ENCODE measurements at places on chromosomes 7 and 10.

DNA sequence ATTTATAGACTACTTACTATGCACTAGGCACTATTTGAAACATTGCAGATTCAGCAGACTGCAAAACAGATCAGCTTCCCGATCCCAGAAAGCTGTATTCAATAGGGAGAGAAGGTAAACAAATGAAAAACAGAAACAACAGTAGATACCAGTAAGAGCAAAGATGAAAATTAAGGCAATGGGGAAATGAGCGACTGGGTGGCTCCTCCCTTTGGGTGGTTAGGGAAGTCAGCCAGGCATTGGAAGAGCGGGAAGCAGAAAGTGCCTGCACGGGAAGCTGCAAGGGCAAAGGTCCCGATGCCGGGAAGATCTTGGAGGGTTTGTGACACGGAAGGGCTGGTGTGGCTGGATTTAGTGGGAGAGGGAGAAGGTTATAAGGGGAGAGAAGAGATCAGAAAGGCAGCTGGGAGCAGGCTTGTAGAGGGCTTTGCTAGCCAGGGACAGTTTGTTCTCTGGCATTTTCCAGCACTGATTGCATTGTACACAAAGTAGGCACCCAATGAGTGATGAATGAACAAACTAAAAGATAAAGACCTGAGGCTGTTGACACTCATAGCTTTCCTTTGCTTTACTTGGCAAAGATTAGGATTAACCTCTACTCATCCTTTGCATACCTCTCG lies 67.8 kb downstream of the NAMPT start:
- peak; percentile 87 for DNase-seq

DNA sequence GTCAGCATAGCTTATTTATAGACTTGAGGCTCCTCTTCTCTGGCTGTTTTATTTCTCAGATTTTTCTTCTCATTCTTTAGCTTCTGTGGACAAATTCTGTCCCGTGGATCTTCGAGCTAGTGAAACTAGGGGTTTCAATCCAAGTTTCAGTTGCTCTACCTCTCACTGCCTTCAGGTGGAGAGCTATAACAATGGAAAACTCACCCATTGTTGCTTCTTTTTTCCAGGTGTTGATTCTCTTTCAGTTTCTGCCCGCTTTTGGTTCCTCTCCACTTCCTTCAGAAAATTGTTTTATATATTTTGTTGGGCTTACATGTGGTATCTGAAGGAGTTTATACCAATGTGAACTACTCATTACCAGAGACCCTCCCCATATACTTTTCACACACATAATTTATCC lies 266.1 kb downstream of the TCF7L2 start:
- DNase-seq = no peak

- no peak for DNase-seq
These were observed 18.3 kb upstream of the ELN start for GRCh38 chr7:74009719-74010118.

- no peak for DNase-seq
These were observed 10.7 kb upstream of the SLC16A9 start for GRCh38 chr10:59720377-59720776.

GRCh38 chr7:25852211-25852938 lies 299.6 kb upstream of the NFE2L3 start:
- peak; percentile 82 for DNase-seq

DNA sequence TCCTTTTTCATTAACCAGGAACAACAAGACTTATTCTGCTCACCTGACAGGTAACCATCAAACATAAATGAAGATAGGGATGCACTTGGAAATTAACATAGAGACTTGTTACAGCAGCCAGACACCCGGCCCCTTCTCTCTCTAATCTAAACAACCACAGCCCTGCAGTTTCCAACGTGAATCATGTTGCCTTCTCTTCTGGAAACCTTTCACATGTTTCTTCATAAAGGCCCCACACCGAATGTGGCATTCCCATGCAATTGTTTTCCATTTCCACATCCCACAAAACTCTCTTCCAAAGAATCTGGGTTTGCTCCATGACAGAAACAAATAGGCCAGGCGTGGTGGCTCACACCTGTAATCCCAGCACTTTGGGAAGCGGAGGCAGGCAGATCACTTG lies 15.0 kb upstream of the WDR86 start:
- peak; percentile 95 for DNase-seq

DNA sequence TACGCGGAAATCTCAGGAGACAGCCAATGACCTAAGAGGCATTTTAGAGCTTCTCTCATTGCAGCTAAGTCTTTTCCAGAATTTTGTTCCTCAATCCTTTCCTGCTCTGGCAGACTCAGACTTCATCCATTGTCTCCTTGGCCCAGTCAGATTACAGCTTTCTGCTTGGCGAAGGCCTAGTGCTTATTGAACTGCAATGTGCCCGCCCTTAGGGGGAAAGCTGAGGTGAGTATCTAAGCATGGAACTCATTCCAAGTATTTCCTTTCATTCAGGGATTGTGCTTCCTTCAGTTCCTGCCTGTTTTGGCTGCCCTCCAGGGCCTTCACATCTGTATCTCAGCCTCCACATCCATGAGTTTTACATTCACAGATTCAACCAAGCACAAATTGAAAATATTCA lies 37.5 kb downstream of the PRLHR start:
- DNase-seq = no peak

Measured in amniotic epithelial cell (primary cell).